Karpas-422 (cell line): ENCODE measurements at places on chromosomes 13 and 19.

GRCh38 chr19:50790922-50791467 lies 780 bp downstream of the ACP4 start:
- DNase-seq, result no peak

GRCh38 chr13:106873810-106874209 lies 305.9 kb upstream of the ARGLU1 start:
- no peak for DNase-seq

GRCh38 chr13:113080901-113081521 lies 24.6 kb upstream of the F7 start:
- no peak for DNase-seq

GRCh38 chr19:1325568-1326294 lies 40.1 kb downstream of the EFNA2 start:
- DNase-seq, result no peak
